Naive B cell (primary cell): ENCODE measurements at places on chromosomes 13 and 19. TPM values are rescaled to one million over a fixed set of nuclear protein-coding genes. Genes with fewer than 3 reads are reported as not detected.

DNA sequence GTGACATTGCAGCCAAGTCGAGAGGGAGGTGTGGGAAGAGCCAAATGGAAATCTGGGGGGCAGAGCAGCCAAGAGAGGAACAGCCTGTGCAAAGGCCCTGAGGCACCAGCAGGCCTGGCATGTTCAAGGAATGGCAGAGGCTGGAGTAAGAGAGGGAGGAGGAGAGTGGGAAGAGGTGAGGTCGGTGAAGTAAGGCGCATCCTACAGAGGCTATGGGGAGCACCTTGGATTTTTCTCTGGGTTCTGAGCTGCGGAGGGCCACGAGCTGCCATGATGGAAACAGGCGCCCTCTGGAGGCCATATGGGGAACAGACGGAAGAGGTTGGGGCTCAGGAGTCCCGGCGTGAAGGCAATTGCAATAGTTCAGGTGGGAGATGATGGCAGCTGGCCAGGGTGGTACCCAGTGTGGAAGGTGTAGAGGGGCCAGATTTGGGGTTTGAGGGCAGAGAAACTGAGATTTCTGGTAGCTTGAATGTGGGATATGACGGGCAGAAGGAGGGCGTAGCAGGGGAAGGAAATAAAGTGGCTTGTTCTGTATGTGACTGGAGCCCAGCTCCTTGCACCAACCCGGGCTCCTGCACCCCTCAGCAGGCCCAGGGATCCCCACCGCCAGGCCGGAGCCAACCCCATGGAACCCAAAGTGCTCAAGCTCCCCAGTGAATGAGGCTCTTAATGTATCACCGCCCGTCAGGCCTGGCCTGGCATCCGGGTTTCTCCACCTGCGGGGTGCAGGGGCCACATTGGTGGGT is 20.5 kb upstream of the STRN4 start:
- H3K27me3 ChIP-seq = no peaks in the 10 kb centered on the region
- DNase-seq = peak; percentile 40
- no peaks in the 10 kb centered on the region for H3K36me3 ChIP-seq
- H3K4me1 ChIP-seq = peaks cover 3% of the 10 kb centered on the region
- no peak overlapping the region for H3K27ac ChIP-seq

DNA sequence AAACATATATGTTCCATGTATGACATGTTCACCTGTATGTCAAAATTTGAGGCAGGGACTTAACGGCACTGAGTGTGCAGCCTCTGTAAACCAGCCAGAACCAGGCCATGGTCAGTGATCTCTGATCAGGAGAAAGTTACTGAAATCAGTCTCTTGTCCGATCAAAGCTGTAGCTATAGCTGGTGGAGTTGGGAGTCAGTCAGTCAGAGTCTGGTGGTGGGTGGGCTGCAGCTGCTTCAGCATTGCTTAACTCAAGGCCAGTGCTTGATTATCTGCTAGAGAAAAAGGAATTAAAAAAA is 78.3 kb downstream of the ANKRD10 start:
- H3K4me1 ChIP-seq = no peaks in the 10 kb centered on the region
- no peaks in the 10 kb centered on the region for H3K36me3 ChIP-seq
- no peak overlapping the region for H3K4me3 ChIP-seq

DNA sequence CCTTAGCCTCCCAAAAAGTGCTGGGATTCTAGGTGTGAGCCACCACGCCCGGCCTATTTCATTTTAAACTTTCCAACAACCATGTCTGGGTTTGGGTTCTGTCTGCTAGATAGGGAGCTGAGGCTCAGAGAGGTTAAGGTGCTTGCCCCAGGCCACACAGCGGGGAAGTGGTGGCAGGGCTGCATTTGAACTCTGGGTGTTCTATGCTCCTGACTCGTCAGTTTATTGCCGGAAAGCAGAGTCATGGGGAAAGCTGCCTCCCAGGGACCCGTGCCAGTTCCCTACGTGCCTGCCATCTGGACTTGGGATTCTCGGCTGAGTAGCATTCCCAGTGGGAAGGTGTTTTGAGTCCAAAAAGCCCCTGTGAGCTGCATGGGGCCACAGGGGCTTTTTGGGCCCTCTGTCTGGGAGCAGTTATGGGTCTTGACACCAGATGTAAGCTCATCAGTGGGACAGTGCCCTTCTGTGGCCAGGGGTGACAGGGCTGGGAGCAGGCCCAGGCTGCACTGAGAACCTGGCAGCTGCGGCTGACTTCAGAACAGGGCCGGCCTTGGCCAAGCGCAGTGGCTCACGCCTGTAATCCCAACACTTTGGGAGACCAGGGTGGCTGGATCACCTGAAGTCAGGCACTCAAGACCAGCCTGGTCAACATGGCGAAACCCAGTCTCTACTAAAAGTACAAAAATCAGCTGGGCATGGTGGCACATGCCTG is 10.9 kb downstream of the RFX1 start:
- H3K36me3 ChIP-seq = no peaks in the 10 kb centered on the region
- no peak for DNase-seq
- no peaks in the 10 kb centered on the region for H3K4me1 ChIP-seq
- no peak overlapping the region for H3K27ac ChIP-seq

- peaks cover 98% of the 10 kb centered on the region for H3K4me1 ChIP-seq
- H3K27me3 ChIP-seq = no peaks in the 10 kb centered on the region
- DNase-seq = peak; percentile 65
- peak overlapping the region; percentile 98 for H3K27ac ChIP-seq
These were observed 67.4 kb downstream of the STK24 start for GRCh38 chr13:98509271-98510155.

DNA sequence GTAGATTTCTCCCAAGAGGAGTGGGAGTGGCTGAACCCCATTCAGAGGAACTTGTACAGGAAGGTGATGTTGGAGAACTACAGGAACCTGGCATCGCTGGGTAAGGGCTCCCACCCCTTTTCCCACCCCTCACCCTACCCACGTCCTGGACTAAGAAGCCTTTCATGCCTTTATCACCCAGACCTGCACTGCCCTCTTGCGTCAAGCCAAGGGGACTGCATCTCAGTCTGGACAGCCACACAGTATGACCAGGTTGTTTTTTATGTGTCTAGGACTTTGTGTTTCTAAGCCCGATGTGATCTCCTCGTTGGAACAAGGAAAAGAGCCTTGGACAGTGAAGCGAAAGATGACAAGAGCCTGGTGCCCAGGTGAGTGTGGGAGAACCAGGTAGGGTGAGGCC is 8.8 kb downstream of the ZFP28 start:
- peaks cover 52% of the 10 kb centered on the region for H3K36me3 ChIP-seq
- H3K4me1 ChIP-seq = no peaks in the 10 kb centered on the region
- no peaks in the 10 kb centered on the region for H3K27me3 ChIP-seq
- no peak overlapping the region for H3K27ac ChIP-seq

- no peak for DNase-seq
- no peaks in the 10 kb centered on the region for H3K36me3 ChIP-seq
- no peak overlapping the region for H3K4me3 ChIP-seq
- no peaks in the 10 kb centered on the region for H3K4me1 ChIP-seq
These were observed 155.1 kb downstream of the SUCLA2 start for GRCh38 chr13:47845981-47846380.

DNA sequence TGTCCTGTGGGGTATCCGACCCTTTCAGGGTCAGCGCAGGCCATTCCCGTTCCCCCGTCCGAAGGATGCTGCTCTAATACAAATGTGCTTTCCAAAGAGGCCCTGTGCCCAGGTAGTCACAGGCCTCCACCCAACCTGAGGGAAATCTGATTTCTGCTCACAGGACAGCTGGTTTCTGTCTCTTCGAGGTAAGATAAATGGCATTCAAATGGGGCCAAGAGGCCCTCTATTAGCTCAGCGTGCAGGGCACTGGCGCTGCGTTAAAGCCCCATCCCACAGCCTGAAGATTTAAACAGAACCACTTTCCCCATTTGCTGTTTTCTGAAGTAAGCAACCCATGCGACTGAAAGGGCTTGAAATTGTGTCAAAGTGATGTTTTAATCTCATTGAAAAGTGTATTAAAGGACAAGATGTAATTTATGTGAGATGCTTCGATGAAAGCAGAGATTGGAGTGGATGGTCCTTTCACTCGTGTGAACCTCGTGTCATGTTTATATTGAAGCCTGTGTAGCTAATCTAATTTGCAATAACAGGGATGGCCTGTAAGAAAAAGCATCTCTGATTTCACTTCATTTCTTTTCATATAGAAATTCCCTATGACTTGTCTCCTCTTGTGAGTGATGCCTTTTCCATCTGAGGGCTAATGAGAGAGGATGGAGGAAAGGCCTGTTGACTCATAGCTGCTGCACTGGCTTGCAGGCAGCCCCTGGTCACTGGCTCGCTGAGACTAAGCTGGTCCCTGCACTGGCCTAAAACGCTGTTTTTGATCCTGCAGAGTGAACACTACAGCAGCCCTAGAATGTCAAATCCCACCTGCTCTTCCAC is 7.3 kb upstream of the SOX1 start:
- H3K36me3 ChIP-seq = no peaks in the 10 kb centered on the region
- no peaks in the 10 kb centered on the region for H3K4me1 ChIP-seq
- DNase-seq = no peak
- peaks cover 89% of the 10 kb centered on the region for H3K27me3 ChIP-seq

- DNase-seq = no peak
- peaks cover 14% of the 10 kb centered on the region for H3K4me1 ChIP-seq
- peak overlapping the region; percentile 19 for H3K27ac ChIP-seq
- peak overlapping the region; percentile 95 for H3K4me3 ChIP-seq
- no peaks in the 10 kb centered on the region for H3K36me3 ChIP-seq
These were observed 1.6 kb downstream of the MISP3 start for GRCh38 chr19:14073925-14074838.

GRCh38 chr13:33411312-33411711 is 125.8 kb upstream of the STARD13 start:
- no peak for DNase-seq
- H3K36me3 ChIP-seq = no peaks in the 10 kb centered on the region
- no peak overlapping the region for H3K27ac ChIP-seq
- H3K4me1 ChIP-seq = no peaks in the 10 kb centered on the region
- H3K27me3 ChIP-seq = peaks cover 33% of the 10 kb centered on the region

GRCh38 chr13:48255954-48256353 is 22.9 kb downstream of the ITM2B start:
- no peak for DNase-seq
- H3K27ac ChIP-seq = no peak overlapping the region

Gene CABP5
- not detected for polyA plus RNA-seq

Gene SYDE1
- not detected for polyA plus RNA-seq

Gene PPP1R13L
- 4.3 TPM for polyA plus RNA-seq

Gene FARP1
- polyA plus RNA-seq = not detected

Gene ICAM1
- polyA plus RNA-seq = 3.8 TPM

Gene ZNF549
- 3.3 TPM for polyA plus RNA-seq

Gene ZNRF4
- polyA plus RNA-seq = not detected

Gene CBY2
- not detected for polyA plus RNA-seq

Gene KLC3
- polyA plus RNA-seq = not detected
